ENCODE measurements at places on chromosomes 7 and 10.

DNA sequence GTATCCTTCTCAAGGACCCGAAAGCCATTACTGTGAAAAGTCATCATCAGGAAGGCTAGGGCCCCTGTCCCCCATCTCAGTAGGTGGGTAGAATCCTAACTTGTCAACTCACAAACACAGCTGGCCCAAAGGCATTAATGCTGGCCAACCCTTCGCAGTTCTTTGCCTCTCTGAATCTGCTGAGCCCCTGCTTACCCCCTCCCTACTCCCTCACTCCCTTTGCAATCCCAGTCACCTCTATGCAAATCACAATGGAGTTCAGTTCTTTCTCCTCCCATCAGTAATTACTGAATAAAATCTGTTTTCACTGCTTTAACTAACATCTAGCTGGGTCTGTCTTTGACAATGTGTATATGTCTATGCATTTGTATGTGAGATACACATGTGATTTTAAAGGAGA, 38.1 kb upstream of the AOAH start:
- no peak for DNase-seq

DNA sequence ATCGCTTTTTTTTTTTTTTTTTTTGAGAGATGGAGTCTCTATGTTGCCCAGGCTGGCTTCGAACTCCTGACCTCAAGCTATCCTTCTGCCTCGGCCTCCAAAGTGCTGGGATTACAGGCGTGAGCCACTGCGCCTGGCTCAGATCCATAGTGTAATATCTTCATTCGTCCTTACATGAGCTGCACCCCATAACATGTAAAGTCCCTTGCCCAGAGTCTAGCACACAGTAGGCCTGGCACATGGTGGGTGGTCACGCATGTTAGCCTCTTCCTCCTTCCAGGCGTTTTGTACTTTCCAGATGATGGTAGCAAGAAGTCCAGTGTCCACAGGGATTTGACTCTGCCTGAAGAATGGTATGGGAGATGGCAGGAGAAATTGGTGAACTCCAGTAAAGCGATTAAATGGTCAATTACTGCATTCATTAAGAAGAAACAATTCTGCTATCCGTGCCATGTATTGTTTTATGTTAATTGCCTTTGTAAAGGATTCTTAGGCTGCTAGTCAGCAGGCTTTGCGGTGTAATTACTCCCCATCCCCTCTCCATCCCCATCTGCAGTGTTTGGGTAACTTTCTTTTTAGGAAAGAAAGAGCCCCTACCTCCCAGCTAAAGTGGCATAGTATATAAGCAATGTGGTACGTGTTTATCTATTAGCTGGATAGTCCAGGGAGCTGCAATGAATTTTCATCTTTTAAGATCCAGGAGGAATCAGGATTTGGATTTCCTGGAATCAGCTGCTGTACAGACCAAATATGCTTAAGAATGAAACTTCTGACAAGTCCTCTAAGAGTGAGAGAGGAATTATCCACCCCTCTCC, 1.2 kb downstream of the TPST1 start:
- no peak for DNase-seq

DNA sequence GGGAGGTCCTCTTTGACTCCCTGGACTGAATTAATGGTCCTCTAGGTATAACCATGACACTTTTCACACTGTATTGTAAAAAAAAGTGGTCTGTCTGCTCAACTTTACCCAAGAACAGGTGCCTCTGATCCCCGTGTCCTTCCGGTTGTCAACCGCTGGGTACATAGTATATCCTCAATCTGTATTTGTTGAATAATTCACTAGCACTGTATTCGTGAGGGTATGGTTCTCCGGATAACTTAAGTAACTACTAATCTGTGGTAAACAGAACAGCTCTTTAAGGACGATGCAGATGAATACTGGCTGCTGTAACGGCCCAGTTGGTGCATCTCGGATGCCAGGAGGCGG, 472 bp upstream of the ADAM22 start:
- DNase-seq = no peak

GRCh38 chr7:158023157-158023556, 564.5 kb downstream of the PTPRN2 start:
- no peak for DNase-seq

DNA sequence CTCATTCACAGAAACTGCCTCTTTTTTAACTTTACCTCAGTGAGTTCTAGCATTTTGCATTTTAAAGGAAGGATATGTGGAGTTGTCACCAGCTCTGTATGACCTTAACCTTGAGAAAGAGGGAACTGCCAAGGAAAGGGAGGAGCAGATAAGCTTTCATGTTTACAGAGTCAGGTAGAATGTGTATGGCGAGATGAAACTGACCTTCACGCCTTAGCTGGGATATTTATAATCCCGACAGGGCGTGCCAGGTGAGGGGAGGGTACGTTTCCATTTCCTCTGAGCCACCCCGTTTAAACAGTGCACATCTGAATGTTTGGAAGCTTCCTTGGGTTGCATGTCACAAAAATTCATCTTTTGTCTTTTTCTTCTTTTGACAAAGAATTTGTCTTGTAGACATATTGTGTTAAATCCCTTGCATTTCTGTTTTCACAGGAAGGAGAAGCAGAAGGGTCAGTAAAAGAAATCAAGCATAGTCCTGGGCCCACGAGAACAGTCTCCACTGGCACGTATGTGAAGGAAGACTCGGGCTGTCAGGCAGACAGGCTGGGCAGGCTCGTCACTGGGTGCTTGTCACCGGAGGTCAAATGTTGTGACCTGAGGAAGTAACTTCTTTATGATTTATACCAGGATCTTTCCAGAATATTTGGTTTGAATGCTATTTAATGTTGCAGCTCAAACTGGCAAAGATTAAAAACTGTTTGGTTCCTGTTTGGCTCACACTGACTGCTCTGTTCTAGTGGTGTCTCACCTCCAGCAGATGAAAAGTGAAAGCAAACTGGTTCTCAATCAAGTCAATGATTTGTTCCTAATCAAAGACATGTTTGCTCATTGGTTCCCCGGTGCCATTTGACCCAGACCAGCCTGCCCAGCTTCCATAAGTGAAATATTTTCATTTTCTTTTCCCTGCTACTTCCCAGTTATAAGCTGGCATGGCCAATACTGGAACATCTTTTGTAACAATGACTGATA, 16.2 kb downstream of the OPTN start:
- no peak for DNase-seq

DNA sequence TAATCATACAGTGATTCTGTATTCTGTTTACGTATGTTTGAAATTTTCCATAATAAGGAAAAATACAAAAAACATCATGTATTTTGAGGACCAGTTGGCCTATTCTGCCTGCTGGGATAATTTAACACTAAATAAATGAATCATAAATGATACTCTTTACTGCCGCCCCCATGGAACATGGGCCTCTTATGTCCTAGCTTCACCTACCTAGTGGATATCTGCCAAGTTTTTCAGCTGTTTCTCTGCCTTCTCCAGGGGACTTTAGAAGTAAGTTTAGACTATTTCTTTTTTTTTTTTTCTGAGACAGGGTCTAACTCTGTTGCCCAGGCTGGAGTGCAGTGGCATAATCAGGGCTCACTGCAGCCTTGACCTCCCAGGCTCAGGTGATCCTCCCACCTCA, 10.4 kb downstream of the NFE2L3 start:
- no peak for DNase-seq

DNA sequence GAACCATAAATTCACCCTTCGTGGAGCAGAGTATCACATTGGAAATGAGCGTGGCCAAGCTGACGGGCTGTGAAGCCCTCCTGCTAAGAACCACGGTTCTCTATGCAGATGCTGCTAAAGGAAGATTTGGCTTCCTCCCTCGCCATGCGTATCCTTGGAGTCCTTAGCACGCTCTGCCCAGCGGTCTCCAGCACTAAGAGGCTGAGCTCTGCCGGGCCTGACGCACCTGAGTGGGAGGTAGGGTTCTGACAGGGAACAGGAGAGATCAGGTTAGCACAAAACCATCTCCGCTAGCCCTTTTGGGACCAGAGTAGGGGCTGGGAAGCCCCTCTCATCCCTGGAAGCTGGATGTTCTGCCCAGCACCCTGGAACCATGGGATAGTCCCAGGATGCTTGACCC, 225.8 kb downstream of the KCNMA1 start:
- DNase-seq = no peak

DNA sequence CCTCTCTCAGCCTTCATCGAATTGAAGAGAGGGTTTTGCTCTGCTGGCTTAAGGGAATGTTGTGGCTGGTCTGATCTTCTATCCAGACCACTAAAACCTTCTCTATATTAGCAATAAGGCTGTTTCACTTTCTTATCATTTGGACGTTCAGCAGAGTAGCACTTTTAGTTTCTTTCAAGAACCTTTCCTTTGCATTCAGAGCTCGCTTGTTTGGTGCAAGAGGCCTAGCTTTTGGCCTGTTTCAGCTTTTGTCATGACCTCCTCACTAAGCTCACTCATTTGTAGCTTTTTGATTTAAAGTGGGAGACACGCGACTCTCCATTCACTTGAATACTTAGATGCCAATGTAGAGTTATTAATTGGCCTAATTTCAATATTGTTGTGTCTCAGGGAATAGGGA, 3.9 kb downstream of the MPP7 start:
- no peak for DNase-seq

DNA sequence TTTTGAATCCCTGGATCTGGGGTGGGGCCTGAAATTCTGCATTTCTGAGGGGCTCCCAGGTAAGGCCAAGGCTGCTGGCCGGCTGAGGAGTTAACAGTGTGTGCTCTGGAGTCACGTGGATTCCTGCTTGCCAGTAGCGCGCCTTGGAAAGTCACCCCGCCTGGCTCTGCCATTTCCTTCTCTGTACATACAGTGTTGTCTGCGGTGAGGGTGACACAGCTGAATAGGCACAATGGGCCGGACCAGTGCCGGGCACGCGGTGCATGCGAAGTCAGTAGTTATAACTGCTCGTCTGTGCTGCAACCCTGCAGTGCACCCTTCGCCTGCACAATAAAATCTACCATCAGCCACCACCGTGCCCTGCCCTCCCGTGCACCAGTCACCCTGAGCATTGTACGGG, 68.0 kb upstream of the EEPD1 start:
- DNase-seq = no peak

GRCh38 chr10:100327007-100327717, 2.9 kb downstream of the PKD2L1 start:
- DNase-seq = peak; percentile 73

DNA sequence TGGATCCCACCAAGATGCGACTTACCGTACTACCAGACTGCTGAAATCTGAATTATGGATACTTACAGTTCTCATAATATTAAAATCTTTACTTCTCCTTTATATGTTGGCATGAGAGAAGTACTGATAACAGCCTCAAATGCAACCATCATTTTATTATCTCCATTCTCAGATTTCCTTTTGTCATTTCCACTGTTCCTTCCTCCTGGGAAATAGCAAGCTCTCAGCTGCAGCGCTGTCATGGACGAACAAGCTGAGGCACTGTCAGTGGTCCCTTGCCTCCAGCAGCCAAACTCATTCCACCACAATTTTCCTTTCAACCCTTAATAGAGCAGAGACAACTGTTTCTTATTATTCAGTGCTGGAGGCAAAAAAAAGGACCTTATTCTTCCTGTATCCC, 478.4 kb downstream of the ARL4A start:
- no peak for DNase-seq

DNA sequence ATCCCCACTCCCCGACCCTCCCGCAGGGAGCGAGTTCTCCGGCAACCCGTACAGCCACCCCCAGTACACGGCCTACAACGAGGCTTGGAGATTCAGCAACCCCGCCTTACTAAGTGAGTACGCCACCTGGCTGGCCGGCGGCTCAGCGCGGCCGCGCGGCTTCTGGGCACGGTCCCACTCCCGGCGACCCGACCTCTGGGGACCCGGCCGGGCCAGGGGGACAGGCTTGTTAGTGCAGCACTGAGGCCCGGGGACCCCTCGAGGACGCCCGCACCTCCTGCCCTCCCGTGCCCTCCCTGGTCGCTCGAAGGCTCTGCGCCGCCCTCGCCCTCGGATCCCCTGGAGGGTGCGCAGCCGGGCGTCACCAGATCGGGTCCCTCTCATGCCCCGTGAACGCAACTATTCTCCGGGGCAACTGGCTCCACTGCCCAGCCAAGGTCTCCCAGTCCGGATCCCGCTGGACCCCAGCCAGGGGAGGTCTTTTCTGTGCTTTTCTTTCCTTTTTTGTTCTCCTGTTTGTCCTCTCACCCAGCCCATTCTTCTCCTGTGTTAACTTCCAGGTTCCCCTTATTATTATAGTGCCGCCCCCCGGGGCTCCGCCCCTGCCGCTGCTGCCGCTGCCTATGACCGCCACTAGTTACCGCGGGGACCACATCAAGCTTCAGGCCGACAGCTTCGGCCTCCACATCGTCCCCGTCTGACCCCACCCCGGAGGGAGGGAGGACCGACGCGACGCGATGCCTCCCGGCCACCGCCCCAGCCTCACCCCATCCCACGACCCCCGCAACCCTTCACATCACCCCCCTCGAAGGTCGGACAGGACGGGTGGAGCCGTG, 81.8 kb downstream of the PAX2 start:
- peak; percentile 44 for DNase-seq

GRCh38 chr10:95661818-95662217, 5.3 kb upstream of the ALDH18A1 start:
- no peak for DNase-seq

GRCh38 chr10:129532838-129533237, 65.8 kb downstream of the MGMT start:
- no peak for DNase-seq

GRCh38 chr10:23035569-23035968, 59.8 kb upstream of the MSRB2 start:
- no peak for DNase-seq

- no peak for DNase-seq
These were observed 62.9 kb downstream of the ENO4 start for GRCh38 chr10:116912162-116912561.

GRCh38 chr10:76026905-76027304, 595.5 kb downstream of the LRMDA start:
- DNase-seq = no peak

DNA sequence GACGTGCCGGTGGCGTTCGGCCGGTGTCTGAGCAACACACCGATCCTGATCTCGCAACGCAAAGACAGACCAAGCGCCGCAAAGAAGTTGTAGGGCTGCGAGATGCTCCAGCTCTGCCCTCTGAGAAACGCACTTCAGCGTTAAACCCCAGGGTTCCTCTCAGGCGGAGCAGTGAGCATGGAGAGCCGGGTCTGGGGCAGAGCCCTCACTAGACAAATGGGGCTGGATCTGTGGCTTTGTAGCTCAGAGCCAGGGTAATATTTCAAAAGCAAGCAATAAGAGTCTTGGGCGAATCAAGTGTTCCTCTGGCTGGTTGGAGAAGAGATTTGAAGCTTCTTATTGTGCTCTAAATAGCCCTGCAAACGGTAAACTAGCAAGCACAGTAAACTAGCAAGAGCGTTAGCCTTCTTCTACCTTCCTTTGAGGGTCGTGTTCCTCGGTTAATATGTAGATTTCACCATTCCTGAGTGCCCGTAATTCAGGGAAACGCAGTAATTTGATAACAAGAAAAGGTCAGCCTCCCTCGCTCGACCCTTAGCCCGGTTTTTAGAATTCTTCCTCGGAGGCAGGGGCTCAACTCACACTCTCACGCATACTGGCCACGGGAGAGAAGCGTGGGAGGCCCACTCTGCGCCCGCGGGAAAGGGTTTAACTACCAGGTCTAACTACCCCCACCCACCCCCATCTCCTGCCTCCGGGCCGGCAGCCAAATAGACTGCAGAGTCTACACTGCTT, 6.7 kb downstream of the SKAP2 start:
- DNase-seq = no peak

All from activated CD8-positive, alpha-beta T cell treated with anti-CD3 and anti-CD28 coated beads for 36 hours (primary cell).